Coronary artery (tissue), 2 donors: ENCODE measurements at places on chromosomes 16 and 17.

- no peak for DNase-seq
Measured at GRCh38 chr17:32305049-32305448, 36.9 kb downstream of the C17orf75 start.

GRCh38 chr16:55624696-55625095, 31.1 kb upstream of the SLC6A2 start:
- DNase-seq: no peak

- DNase-seq: no peak
Measured at GRCh38 chr17:27384726-27385125, 71.5 kb upstream of the KSR1 start.

DNA sequence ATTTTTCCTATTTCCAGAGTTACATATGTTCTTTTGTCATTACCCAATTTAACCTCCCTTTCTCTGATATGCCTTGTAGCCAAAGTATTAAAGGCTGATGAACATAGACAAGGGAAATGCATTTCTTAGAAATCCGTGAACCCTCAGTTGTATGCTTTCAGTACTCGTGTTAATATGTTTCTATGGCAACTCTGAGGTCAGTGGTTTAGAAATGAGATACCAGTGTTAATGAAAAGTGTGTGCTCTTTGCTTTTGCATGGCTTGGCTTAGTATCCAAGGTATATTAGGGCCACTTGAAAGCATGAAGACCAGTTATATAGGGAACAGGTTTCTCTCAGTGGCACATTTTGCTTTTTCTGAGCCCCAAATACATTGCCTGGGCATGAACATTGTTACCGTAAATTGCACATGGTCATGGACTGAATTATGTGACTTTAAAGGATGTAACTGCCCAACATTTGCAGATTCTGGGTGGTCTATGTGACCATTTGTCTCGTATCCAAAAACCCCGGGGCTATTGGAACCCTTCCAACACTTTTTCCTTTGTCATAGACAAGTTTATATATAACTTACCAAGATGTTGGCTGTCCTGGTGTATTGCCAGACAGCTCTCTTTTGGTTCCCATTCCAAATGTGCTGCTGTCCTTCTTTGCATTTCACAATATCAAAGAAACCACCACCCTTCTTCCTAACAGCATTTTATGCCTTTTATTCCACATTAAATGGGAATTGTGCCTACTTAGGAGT, 17.5 kb downstream of the ABHD15 start:
- DNase-seq: no peak

DNA sequence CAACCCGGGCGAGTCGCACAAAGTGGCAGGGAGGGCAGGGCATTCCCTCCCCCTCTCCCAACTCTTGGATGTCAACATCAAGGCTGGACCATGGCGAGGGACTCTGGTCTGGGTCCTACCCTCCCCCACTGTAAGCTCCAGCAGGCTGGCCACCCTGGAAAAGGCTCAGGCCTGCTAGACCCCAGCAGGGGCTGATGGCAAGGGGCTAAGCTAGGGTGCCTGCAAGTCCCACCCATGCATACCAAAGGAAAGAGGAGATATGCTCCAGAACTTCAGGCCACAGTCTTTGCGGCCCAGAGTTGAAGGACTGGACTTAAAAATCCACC, 19.9 kb downstream of the ST3GAL2 start:
- DNase-seq: no peak

DNA sequence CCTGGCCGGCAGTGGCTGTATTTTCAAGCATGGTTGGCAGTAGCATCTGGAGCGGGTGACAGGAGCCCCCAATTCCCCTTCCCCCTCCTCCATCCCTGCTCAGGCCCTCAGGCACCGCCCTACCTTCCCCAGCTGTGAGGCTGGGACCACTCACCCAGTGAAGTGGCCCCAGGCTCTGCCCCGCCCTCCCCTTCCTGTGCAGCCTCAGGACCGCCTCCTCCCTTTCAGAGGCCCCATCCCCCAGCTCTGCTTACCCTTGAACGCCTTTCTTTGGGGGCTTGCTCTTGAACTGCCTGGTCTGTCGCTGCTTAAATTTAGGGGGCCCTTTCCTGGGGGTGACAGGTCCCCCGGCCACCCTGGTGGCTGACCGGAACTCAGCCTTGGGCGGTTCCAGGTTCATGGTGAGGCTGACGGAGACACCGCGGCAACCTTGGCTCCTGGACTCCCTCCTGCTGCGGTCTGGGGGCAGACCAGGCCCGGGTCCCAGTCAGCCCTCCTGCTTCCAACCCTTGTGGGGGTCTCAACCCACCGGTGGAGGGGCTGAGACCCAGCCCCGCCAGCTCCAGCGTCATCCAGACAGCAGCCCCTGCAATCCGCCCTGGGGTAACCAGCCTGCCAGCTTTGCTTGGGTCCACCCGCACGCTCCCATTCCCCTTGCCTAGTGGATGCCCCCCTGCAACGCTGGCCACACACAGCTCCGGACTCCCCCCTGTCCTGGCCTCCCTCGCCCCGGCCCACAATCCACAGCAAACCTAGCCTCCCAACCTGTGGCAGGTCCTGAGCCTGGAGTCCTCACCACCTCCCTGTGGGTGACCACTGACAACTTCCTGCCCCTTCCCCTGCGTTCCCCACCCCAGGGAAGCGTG, 3.2 kb downstream of the PDE6G start:
- DNase-seq: no peak

- no peak for DNase-seq
Measured at GRCh38 chr16:84502075-84502474, 2.4 kb downstream of the MEAK7 start.

DNA sequence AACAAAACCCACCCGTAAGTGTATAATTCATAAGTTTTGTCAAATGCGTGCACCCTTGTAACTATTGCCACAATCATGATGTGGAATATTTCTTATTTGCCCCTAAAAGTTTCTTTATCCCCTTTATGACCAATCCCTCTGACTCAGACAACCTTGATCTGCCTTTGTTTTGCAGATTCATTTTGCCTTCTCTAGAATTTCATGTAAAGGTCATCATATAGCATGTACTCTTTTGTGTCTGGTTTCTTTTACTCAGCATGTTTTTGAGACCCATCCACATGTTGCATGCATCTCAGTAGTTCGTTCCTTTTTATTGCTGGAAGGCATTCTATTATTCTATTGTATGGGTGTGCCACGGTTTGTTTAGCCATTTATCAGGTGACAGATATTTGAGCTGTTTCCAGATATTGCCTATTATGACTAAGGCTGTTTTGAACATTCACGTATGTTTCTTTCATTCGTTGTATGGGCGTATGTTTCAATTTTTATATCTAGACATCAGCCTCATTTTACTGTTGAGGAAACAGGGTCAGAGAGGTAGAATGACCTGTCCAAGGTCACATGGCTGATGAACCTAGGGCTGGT, 192.4 kb downstream of the RAB11FIP4 start:
- DNase-seq: no peak

DNA sequence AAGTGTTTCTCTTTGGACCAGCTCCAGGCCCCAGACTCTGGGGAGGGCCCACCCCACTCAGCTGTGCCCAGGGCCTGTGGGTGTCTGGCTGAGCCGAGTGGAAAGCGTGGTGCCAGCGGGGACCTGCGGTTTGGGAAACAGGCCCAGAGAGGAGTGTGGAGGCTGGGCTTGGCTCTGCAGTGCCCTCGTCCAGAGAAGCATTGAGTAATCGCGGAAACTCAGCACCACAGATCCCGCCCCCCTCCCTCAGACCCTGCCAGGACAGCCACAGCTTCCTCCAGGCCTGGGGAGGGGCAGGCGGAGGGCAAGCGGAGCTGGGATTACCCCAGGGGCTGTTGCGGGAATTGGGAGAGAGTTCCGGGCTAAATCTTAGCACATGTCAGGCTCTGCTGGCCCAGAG, 14.6 kb upstream of the PITPNA start:
- peak; percentile 97 for DNase-seq

- DNase-seq: no peak
Measured at GRCh38 chr16:30026449-30026848, 3.5 kb downstream of the C16orf92 start.
